ENCODE measurements at places on chromosomes 6 and 20.
A peak's percentile ranks its signal among the peaks of the same experiment; 100 is the strongest.

DNA sequence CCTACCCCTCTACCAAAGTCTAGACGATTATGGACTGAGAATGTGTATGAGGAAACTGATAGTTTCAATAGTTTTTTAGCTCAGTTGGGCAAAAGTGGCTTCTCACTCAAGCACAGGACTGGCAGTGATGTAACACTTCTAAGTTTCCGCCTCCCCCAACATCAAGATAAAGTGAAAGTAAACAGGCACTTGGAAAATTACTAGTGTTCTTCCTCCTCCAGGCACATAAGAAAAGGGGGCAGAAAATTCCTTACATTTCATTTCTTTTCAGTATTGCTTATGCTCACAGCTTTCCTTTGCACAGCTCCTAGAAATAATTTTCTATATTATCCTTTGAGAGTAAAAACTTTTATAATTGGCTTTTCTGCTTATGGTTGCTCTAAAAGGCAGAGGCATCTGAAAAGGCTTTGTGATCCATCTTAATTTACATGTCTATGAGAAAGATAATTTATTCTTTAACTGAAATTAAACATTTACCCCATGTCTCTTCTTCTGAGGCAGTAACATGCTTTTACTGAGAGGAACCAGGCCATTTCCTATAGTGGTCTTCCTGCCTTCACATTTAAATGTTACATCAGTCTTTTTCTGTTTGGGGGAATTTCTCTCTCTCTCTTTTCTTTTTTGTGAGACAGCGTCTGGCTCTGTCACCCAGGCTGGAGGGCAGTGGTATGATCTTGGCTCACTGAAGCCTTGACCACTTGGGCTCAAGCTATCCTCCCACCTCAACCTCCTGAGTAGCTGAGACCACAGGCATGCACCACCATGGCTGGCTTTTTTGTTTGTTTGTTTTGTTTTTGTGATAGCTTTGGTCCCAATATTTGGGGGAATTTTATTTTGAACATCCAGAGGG, 65.0 kb upstream of the EEF1A1 start:
- peak; percentile 77 for DNase-seq

DNA sequence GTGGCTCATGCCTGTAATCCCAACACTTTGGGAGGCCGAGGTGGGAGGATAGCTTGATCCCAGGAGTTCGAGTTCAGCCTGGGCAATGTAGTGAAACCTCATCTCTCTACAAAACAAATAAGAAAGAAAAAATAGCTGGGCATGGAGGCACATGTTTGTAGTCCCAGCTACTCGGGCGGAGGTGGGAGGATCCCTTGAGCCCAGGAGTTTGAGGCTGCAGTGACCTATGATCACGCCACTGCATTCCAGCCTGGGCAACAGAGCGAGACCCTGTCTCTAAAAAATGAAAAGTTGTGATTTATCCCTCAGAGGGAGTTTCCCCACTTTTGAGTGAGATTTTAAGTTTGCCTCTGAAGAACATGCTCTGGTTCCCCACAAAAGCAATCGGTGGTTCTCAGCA, 17.4 kb upstream of the BMP7 start:
- DNase-seq: no peak

GRCh38 chr6:107653861-107654394, 164.0 kb downstream of the SOBP start:
- no peak for DNase-seq

GRCh38 chr6:78799682-78800081, 67.7 kb upstream of the IRAK1BP1 start:
- no peak for DNase-seq

- no peak for DNase-seq
Measured at GRCh38 chr6:117989086-117989485, 82.0 kb downstream of the SLC35F1 start.

- DNase-seq: no peak
Measured at GRCh38 chr6:138769102-138769676, 4.4 kb upstream of the CCDC28A start.

DNA sequence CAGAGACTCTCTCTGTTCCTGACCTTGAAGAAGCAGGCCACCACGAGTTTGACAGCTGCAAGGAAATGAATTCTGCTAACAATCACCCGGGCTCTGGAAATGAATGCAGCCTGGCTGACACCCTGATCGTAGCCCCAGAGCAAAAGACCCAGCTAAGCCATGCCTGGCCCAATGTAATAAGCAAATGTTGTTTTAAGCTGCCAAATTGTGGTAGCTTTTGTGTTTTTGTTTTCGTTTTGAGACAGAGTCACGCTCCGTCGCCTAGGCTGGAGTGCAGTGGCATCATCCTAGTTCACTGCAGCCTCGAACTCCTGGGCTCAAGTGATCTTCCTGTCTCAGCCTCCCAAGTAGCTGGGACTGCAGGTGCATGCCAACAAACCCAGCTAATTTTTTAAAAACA, 3.3 kb upstream of the OXT start:
- no peak for DNase-seq

- DNase-seq: peak; percentile 9
Measured at GRCh38 chr6:83592770-83593394, 80.5 kb downstream of the PRSS35 start.

- DNase-seq: no peak
Measured at GRCh38 chr6:13523826-13524622, 36.6 kb upstream of the GFOD1 start.

DNA sequence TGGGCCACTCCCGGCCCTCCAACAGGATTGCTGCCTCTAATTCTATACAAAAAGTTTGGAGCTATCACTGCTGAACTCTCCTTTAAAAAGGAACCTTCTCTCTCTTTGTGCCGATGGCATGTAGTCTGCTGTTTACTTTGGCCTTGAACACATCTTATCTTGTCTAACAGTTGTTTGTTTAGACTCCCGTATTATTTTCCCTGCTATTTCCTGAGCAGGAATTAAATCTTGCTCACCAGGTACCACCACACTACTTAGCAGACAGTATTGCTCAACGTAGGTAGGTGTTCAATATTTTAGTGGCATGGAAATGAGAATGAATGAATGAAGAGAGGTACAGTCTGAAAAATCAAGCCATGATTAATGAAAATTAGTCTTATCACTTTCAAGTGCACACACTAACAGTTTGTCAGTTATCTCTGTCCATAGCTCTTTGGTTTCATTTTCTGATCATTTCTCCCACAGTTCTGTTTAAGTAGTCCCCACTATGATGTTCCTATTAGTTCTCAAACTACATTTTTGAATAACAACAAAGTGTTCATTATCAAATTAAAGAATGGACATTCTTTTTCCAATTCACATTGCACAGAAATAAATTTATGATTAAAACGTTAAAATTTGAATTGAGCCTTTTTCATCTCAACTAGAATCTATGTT, 6.8 kb upstream of the HEY2 start:
- DNase-seq: no peak

DNA sequence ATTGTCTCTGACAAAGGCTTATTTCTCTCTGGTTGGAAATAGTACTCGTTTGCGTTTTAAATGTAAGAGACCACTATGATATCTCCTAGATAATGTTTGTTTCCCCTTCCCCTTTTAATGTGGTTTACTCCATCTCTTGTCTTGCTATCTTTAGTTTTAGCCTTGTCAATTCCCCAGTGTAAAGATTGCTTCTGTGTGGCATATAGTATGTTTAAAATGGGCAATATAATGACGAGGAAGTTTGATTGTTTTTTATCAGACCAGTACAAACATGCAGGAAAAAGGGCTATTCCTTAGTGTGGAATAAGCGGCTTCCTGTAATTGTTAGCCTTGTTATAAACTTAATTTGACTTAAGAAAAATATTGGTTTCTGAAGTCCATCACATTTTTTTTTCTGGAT, 3.1 kb downstream of the QKI start:
- no peak for DNase-seq

DNA sequence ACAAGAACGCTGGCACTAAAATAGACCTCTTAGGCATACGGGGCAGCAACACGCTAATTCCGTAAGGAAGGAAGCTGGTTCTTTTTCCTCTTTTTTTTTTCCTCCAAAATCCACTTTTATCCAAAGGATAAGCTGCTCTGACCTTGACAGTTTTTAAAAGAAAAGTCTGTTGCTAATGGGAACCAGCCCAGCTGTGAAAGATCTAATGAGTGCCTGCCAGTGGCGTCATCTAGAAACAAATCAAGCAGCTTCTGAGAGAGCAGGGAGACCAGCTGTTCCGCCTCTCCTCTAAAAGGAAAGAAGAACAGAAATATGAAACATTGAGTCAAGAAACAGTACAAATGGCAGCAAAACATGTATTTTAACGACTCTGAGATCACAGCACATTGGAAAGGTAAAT, 78.6 kb downstream of the FAXC start:
- DNase-seq: no peak

DNA sequence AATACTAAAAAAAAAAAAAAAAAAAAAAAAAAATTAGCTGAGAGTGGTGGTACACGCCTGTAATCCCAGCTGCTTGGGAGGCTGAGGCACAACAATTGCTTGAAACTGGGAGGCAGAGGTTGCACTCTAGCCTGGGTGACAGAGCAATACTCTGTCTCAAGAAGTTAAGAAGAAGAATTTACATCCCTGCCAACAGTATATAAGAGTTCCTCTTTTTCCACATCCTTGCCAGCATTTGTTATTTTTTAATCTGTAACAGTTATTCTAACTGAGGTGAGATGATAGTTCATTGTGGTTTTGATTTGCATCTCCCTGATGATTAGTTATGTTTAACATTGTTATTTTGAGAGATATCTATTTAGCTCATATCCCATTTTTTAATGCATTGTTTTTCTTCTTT, 20.3 kb upstream of the DYNLRB1 start:
- DNase-seq: no peak

GRCh38 chr20:63556873-63557478, 3.0 kb downstream of the FNDC11 start:
- no peak for DNase-seq

GRCh38 chr6:147063469-147064031, 140.7 kb upstream of the STXBP5 start:
- no peak for DNase-seq

DNA sequence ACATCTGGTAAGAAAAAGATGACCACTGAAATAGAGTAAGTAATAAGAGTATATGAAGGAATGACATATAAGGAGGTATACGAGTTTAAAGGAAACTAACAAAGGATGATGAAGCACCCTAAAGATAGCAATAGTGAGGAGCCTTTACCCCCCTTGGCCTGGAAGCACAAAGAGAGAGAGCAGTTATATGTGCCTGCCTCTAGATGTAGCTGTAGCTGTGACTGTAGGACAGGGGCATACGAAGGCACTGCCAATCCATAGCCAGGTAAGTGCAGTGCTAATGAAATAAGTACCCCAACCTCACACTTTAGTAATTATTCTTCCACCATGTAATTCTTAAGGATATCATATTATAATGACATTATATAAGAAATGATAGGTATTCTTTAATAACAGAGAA, 90.1 kb upstream of the FKBP1C start:
- no peak for DNase-seq

Measured in activated CD4-positive, alpha-beta T cell treated with anti-CD3 and anti-CD28 coated beads, Interleukin-2, Interleukin-4, amounts not matched to agents 100 ng/mL and 50 ng/mL, durations not matched to agents 16 hours and 8 hours (primary cell).